ENCODE measurements at places on chromosomes 16 and 17.

DNA sequence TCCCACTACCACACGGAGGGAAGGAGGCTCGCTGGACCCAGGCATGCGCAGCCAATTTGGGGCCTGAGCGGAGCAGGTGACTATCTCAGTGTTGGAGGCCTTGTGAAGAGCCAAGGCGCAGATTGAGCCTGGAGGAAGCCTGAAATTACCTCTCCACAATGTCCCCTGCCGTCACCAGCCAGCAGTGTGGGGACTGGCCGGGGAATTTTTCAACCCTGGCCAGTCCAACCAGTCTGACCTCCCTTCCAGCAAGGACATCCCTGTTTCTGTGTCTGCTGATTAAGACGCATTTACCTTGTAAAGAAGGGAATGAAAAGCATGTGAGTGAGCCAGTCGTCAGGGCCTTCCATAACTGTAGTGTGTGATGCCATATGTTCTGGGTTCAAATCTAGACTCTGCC is 198.1 kb upstream of the IRX3 start:
- DNase-seq = no peak

DNA sequence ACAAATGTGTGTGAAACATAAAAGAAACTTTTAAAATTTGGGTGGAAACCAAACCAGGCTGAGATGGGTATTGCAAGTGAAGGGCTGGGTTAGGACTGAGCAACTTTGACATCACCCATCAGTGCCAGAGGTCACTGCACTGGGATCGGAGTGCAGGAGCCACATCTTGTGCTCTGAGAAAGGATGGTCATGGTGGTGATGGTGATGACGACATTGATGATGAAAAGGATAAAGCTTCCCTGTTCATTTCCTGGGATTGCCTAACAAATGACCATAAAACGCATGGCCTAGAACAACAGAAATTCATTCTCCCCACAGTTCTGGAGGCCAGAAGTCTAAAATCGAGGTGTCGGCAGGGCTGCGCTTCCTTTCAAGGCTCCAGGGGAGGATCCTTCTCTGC is 324.0 kb downstream of the MAF start:
- DNase-seq = no peak

- DNase-seq = no peak
Measured at GRCh38 chr17:75920045-75920560, 15.4 kb upstream of the MRPL38 start.

DNA sequence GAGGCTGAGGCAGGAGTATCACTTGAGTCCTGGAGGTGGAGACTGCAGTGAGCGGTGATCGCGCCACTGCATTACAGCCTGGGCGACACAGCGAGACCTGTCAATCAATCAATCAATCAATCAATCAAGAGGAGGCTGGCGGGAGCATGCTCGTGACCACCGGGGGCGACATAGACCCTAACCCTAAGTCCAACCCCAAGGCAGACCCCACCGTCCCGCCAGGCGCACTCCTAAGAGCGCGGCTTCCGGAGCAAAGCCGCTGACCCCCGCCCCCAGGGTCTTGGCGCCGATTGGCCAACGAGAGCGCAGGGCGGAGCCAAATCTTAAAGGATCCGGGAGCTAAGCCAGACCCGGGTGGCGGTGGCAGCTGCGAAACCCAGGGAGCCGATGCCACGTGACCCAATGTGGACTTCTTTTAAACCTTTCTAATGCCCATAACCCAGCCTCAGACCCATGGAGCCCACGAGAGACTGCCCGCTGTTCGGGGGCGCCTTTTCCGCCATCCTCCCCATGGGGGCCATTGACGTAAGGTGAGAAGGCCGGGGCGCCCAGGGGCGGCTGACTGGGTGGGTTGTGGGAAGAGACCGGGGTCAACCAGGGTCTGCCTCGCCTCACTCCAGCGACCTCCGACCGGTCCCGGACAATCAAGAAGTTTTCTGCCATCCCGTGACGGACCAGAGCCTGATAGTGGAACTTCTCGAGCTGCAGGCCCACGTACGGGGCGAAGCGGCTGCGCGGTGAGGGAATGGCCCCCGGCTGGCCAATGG is at the start of gene RANGRF:
RANGRF (plus strand) TSS at position 335 of the 767 bp plus-strand sequence; CDS start at position 454, 119 bp downstream.
- peak; percentile 78 for DNase-seq

DNA sequence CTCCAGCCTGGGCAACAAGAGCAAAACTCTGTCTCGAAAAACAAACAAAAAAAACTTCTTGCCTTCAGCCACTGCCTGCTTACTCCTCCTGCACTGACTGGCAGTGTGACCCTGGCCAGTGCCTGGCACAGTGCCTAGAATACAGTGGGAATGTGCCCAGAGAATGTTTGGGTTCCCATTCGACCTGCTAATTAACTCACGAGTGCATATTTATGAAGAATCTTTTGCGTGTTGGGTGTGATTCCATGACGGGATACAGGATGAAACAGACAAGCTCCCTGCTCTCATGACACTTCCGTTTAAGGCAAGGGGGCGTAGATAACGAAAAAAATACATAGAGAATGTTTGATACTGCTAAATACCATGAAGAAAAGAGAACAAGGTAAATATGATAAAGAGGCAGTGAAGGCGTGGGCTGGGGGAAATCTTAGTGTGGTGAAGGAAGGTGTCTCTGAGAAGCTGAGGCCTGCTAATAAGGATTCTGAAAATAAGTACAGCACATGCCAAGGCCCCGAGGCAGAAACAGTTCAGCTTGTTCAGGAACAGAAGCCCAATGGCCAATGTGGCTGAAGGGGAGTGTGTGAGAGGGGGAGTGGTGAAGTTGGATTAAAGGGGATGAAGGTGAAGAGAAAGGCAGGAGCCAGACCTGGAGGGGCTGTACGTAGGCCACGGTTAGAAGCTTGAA is 4.3 kb downstream of the ABI3 start:
- DNase-seq = no peak

DNA sequence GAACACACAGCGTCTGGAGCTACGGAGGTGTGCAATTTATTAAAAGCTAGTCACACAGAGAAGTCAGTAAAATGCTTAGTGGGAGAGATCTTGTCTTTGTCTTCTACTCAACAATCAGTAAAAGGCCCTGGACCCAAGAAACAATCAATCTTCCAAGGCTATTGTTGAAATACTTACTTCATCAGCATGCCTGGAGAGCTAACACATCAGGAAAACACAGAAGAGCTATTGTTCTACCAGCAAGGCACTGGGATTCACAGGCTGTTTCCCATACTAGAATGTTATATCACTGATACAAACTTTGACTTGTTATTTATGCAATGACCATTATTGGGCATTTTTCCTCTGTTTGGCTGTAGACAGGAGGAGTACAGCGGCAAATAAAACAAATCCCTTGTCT is 247.8 kb upstream of the ERCC4 start:
- no peak for DNase-seq

- peak; percentile 13 for DNase-seq
Measured at GRCh38 chr17:57086069-57086930, 1.3 kb downstream of the AKAP1 start.

DNA sequence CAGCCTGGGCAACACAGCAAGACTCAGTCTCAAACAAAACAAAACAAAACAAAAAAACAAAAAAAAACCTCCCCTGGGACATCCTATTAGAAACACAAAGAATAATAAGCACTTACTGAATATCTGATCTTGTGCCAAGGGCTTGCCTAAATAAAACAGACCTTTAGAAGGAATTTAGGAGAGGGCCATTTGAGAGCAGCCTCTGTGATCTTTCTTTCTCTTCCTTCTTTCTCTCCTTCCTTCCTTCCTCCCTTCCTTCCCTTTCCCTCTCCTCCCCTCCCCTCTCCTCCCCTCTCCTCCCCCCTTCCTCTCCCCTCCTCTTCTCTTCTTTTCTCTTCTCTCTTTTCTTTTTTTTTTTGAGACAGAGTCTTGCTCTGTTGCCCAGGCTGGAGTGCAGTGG is 12.3 kb downstream of the ITGAL start:
- no peak for DNase-seq

DNA sequence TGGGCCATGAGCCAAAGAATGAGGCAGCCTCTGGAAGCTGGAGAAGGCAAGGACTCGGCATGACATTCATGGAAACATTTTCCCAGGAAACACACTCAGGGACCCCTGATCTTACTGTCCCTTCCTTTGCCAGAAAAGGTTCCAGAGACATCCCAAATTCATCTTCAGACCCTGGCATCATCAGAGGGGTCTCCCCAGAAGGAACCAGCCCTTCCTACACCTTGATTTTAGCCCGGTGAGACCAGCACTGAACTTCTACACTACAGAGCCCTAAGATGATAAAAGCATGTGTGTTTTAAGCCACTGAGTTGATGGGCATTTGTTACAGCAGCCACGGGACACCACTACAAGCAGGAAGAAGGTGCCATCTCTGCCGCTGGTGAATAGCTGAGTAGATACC is 262.3 kb downstream of the C16orf95 start:
- DNase-seq = no peak

- DNase-seq = no peak
Measured at GRCh38 chr16:1078579-1079021, 6.1 kb downstream of the SSTR5 start.

- DNase-seq = no peak
Measured at GRCh38 chr16:15976929-15977637, 27.7 kb downstream of the ABCC1 start.

GRCh38 chr16:2142942-2143877 is 5.2 kb upstream of the RAB26 start:
- DNase-seq = no peak

DNA sequence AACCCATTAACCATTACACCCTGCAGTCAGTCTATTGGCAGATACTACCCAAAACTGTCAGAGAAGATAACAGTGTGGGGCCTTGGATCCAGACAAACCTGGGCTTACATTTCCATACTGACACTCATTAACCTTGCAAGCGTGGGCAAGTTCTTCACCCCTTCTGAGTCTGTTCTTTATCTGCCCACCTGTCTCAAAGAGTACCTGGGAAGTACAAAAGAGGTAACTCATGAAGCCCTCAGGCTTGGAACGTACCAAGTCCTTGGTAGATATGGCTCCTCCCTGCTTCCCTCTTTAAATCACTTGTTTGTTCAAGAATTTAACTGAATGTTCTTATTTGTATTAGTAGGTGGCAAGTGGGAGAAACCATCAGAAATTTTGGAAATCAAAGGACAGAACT is 2.5 kb upstream of the IGSF6 start:
- DNase-seq = no peak

DNA sequence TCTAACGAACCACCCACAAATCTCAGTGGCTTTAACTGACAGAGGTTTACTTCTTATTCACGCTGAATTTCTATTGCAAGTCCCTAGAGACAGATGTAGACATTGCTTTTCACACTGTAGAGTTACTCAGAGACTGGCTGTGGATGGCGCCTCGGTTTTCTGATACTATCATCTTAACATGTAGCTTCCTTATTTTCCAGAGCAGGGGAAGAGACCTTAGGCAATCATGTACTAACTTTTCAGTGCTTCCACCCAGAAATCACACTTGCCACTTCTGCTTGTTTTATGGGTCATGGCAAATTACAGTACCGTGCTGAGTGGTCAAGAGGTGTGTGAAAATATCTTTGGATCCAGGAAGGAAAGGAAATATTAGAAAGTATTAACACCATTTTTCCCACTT is 65.4 kb downstream of the MAF start:
- DNase-seq = no peak

DNA sequence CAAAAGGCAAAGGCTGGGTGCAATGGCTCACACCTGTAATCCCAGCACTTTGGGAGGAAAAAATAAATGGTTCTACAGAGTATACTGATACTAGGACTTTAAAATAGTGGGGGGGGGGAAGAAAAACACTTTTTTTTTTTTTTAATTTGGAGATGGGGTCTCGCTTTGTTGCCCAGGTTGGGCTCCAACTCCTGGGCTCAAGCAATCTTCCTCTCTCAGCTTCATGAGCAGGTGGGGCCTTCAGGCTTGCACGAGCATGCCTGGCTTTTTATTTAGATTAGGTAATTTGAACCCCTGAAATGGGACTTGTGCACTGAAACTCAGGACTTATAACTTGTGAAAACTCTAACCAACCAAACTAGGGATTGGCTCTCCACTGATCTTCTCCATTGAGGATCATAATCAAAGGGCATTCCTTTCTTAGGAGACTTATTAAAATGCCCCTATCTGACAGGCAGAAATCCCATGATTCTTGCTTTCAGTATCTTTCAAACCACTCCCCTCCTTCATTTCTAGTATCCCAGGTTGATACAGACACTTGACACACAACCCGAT is 16.9 kb downstream of the GRB2 start:
- no peak for DNase-seq

- no peak for DNase-seq
Measured at GRCh38 chr16:50323335-50324011, 45.3 kb downstream of the BRD7 start.

Measured in stimulated activated naive B cell treated with anti-CD40 and anti-IgM and Interleukin-4, amounts not matched to agents 10 μg/mL and 1 μg/mL and 100 μg/mL, for 72 hours (primary cell).